ENCODE measurements at places on chromosomes 1 and 21.

GRCh38 chr1:116496380-116496779 lies 74.4 kb downstream of the CD58 start:
- no peak for DNase-seq

DNA sequence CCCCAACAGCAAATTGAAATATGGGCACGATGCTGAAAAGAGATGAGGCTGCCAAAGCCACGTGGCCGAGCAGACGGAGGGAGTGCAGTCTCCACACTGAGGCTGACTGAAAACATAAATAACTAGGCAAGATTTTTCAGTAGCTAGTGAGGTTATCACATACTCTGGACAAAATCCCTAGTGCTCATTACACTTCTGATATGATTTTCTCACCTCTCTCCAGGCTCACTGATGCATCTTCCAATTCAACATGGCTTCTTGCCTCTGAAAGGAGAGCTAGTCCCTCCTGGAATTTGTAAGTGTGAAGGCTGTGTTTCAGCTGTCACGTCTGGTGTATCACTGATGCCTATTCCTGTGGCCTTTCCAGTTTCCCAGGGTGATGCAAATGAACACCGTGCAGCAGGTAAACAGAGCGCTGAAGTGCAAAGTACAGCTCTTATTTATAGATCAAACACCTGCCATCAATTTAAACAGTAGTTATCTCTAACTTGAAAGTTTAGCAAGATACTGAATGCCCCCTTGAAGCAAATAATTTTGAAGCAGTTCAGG lies 656.1 kb downstream of the KIF26B start:
- no peak for DNase-seq

DNA sequence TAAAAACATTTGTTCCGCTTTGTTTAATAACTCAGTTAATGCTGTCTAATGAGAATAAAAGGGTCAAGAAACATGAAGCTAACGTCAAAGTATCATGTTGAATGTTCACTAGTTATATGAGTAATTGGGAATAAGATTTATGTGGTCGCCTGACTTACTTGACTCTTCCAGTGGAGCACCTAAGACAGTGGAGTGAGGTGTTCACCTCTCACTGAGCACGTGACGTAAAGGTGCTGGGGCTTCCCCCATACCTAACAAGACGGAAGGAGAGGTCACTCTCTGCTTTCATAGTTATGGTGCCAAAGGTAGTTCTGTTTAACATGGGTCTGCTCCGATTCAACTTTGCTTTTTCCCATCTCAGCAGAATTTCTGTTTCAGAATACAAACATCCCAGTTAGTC lies 686 bp downstream of the KMO start:
- DNase-seq: no peak

DNA sequence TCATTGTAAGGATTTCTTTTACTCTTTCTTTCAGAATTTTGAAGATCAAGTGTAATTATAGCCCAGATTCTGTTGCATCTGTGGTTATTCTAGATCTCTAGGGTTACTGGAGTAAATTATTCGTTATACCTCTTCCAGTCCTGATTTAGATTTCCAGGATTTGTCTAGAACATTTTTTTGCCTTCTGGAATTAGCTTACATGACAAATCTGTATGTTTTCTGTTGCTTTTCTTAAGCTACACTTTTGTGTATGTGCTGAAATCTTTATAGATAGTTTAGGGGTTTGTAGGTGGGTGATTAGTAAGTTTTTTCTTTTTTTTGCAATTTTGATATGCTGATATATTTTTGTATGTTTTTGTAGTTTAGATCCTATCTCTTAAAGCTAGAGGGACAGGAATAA lies 13.7 kb downstream of the RALGPS2 start:
- no peak for DNase-seq

DNA sequence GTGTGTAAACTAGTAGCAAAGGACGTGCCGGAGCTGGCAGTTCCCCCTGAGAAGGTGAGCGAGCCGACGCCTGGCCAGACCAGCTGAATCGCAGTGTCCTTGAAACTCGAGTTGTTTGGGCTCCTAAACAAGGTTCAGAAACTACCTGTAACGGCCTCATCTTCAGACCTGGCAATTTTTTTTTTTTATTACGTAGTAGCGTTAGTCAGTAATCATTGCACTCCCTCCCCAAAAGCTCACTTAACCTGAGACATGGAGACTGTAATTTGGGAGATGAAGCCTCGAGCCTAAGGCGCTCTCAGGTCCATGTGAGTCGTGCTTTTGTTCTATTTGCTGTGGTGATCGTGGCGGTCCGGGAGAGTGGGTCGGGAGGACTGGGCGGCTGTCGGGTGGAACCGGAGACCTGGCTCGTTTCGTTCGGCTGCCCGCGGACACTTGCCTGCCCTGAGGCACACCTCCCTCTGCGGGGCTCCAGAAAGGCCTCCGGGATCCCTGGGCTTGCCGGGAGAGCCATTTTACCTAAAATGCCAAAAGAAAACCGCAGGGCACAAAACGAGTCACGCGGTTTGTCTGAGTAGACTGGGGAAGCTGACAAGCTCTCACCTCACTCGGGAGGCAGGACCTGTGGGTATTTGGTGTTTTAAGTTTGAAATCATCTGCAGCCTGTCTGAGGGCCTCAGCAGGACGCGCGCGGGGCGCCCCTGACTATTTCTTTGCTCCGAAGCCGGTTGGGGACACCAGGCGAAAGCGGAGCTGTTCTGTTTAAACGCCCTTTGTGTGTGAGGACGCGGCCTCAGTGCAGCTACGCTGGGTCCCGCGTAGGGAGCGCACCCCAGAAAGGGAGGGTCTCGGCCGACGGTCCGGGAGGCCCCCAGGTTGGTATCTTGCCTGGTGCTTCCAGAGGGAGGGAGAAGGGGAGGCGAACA lies 722 bp downstream of the LHX8 start:
- DNase-seq: no peak

- DNase-seq: peak; percentile 64
Measured at GRCh38 chr1:205325334-205325884, 3.9 kb upstream of the NUAK2 start.

DNA sequence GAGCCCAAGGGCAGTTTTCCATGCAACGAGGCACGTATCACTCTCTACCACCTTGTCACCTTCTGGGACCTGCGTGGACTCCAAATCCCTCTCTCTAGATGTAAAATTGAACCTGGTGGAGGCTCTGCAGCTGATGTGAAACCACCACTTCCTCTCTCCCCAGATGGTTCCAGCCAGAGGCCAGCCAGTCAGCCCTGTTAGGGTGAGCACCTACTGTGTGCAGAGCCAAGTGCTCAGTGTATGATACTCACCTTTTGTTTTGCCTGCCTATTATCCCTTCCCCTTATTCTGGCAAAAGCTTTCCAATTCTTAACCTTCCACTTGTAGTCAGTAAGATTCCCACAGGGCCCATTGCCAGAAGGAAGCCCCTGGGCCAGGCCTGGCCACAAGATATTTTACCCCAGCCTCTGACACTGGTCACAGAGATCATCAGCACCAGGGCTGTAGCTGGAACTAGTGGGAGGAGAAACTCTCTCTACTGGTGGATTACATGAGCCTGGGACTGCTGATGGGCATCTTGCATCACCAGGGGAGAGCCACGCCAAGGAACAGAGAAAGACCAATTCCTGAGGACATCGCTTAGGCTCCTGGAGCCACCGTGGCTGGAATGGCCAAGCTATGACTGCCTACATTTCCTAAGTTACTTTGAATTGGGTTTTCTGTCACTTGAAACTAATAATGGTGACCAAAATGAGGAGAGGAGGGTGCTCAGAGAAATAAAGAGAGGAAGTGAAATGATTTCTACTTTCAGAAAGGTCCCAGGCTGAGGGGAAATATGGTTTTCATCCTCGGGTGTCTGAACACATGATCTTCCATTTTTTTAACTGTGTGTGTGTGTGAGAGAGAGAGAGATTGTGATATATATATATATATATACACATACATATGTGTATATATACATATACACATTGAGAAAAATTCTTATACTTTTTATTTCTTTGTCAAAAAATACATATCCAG lies 26.6 kb upstream of the RD3 start:
- no peak for DNase-seq

DNA sequence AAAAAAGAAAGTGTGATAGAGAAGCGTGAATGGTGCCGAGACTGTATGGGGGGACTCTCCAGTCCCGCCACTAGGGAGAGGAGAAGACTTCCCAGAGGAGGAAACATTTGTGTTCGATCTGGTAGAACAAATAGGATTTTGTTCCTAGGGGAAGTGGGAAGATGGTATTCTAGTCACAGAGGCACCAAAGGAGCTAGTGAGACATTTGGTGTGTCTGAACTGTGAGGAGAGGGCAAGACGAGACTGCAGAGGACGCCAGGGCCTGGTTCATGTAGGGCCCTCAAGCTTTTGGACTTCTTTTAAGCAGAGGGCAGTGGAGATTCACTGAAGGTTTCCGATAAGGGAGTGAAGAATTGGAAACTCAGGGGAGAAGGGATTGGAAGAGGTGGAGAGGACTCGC lies 2.9 kb downstream of the BTBD19 start:
- no peak for DNase-seq

Data from CD4-positive, alpha-beta T cell treated with Interleukin-6 at 100 ng/mL for 8 hours (primary cell).